Cerebellum (tissue), 4 donors: ENCODE measurements at places on chromosomes 1 and 21.

DNA sequence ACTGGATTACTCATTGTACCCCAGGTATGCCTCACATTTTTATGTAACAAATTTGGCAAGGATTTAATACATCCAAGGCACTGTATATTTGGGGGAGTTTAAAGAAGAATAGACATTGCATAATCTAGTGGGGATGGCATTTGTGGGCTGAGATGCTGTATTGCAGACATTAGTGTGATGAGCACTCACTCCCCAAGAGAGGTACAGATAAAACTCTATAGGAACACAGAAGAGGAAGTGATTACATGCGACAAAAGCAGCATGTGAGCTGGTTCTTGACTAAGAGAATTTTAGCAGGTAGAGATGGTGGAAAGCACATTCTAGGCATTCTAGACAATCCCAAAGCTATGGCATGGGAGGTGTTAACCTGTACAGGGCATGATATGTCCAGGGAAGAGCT, 24.2 kb upstream of the CDC14A start:
- no peak for DNase-seq

DNA sequence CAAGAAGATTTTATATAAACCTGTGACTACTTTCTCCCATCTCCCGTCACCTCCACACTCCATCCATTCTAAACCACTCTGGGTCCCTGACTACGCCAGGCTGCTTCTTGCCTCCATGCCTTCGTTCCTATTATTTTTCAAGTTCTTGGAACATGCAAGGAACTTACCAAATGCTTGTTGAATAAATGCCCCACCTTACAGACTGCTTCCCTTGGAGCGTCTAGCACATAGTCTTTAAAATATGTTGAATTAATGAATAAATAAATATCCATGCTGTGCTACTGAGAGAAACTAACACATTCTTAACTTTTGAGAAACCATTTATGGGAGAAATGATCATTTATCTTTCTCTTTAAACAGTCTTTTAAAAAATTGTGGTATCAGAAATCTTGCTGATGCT, 27.6 kb downstream of the VTCN1 start:
- DNase-seq = no peak

DNA sequence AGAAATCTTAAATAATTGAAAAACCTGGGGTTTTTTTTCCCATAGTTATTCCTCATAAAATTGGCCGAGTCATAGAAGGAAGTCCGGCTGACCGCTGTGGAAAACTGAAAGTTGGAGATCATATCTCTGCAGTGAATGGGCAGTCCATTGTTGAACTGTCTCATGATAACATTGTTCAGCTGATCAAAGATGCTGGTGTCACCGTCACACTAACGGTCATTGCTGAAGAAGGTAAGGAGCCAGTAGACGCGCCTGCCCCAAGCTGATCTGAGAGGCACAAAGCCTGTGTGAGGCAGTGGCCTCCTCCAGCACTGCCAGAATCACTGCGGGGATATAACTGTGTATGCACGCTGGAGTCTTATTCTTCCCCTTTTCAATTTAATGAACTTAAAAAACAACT, 100.3 kb downstream of the PHTF1 start:
- no peak for DNase-seq

- no peak for DNase-seq
Measured at GRCh38 chr21:39675993-39676661, 63.4 kb downstream of the B3GALT5 start.

DNA sequence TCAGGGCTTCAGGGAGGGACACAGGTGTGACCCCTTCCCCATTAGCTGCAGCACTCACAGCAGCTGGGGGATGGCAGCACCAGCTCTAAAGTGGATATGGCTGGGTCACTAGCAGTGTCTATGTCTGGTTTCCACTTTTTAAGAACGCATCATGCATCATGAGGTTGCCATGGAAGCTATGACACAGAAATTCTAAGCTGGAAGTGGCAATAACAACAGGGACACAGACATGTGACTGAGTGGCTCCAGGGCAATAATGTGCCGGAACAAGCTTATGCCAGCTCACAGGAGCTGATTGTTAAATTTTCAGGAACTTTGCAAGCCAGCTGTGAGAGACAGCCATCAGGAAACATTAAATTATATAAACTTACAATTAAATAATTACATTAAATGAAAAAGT, 51.2 kb upstream of the NFASC start:
- DNase-seq = no peak

GRCh38 chr1:200954434-200954833, 59.7 kb downstream of the INAVA start:
- DNase-seq = no peak

- DNase-seq = no peak
Measured at GRCh38 chr1:56788102-56788501, 31.1 kb downstream of the FYB2 start.

GRCh38 chr1:51313961-51314777, 16.2 kb downstream of the TTC39A start:
- DNase-seq = no peak

DNA sequence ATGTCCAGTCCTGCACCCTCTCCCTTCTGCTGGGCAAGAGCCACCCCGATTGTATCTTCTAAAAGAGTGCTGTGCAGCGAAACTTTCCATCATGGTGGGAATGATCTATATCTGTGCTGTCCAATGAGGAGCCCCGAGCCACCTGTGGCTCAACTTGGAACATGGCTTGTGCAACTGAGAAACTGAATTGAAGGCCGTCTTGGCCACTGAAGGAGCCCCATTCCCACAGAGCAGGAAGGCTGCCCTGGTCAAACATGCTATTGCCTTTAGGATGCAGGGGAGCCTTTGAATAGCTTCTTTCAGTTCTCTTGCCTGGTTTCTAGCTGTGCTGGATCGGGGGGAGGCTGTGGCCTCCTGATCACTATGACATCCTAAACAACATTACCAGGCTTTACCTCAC, 427.6 kb downstream of the SETD4 start:
- DNase-seq = no peak

DNA sequence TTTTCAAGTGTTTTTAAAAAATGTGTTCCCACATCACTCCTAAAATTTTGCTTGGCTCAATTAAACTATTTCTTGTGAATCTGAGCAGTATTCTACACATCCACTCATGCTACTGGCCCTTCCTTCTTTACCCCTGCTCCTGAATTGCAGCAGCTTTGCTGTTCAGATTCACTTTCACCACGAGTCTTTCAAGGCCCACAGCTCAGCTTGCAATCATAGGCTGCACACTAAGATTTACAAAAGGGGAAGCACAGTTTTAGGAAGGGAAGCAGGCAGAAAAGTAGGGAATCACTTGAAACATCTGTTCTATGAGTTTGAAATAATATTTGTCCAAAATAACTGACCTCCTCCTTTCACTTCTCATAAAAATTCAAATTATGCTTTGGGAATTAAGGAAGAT, 70.9 kb upstream of the EDEM3 start:
- no peak for DNase-seq

DNA sequence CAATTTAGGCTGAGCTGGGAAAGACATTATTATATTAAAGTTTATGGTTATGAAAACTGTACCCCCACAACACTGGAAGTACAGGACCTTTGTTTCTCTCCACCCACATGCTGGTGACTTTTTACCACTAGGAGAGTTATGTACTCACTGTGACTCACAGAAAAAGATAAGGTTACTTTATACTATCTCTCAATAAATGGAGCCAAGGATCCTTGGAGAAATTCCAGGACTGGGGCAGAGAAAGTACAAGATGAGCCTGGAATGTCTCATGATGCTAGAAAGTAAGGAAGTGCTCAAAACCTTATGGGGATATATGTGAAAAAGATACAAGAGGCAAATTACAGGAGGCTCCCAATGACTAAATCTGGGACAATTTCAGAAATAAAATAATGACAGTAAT, 63.9 kb upstream of the C1orf105 start:
- DNase-seq = no peak

GRCh38 chr1:3469104-3469848, 14.8 kb downstream of the ARHGEF16 start:
- no peak for DNase-seq

DNA sequence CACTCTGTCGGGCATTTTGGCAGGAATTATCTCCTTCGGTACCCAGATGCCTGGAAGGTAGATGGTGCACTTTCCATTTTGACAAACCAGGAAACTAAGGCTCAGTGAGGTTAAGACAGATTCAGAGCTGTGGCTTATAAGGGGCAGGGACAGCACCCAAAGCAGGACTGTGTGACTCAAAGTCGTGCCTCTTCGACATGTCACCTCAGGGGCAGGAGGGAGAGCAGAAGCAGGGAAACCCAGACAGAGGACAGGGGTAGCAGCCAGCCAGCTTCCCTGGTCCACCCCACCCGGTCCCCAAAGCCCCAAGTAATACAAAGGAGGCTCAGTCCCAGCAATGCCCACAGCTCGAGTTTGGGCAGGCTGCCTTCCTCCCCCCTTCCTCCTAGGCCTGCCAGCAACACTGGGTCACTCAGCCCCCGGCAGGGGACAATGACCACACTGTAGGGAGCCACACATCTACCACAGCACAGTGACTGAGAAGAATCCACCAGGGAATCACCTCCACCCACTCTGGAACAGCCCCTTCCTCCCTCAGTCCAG, 2.5 kb downstream of the RHOC start:
- no peak for DNase-seq

GRCh38 chr21:42377951-42378340, 11.6 kb upstream of the TFF1 start:
- DNase-seq = no peak

GRCh38 chr1:112982853-112983536, 27.0 kb upstream of the SLC16A1 start:
- DNase-seq = no peak

GRCh38 chr1:2887941-2888855, 86.7 kb upstream of the TTC34 start:
- no peak for DNase-seq

GRCh38 chr1:69081668-69082067, 486.1 kb upstream of the LRRC7 start:
- DNase-seq = no peak

DNA sequence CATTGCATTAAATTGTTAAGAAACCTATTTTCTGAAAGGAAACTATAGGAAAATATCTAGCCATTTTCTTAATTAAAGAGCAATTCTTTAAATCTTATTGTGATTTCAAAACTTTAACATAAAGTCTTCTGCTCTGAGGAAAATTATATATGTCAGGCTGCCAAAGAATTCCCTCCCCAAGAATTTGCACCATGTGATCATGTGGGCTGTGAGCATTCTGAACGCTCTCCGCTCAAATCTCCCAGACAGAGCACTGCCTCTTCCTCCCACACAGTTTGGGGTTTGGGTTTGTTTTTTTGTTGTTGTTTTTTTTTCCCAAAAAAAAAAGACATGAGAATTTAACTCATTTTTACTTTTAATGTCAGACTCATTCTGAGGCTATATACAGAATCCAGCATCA, 155.9 kb upstream of the PALMD start:
- DNase-seq = no peak

DNA sequence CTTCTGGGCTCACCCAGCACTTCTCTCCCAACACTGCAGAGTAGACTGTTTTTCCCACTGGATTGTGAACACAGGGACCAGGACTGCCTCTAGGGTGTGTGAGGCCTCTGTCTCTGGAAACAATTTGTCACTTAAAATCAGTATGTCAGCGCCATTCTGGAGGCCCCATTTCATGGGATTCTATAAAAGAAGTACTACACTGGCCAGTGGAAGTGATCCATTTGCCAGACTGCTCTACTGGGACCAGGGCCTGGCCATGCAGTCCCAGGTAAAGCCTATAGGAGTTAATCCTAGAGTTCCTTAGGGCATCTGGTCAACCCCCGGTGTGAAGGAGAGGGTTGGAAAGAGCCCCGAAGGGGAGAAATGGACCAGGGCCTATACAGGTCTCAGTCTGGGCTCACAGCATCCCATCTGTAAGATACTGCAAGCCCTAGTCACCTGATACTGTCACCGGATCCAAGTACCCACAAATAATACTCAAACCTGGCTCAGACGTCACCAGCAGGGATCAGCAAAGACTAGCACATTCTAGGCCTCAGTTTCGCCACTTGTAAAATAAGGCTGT, 245.0 kb downstream of the FOXD2 start:
- DNase-seq = no peak

DNA sequence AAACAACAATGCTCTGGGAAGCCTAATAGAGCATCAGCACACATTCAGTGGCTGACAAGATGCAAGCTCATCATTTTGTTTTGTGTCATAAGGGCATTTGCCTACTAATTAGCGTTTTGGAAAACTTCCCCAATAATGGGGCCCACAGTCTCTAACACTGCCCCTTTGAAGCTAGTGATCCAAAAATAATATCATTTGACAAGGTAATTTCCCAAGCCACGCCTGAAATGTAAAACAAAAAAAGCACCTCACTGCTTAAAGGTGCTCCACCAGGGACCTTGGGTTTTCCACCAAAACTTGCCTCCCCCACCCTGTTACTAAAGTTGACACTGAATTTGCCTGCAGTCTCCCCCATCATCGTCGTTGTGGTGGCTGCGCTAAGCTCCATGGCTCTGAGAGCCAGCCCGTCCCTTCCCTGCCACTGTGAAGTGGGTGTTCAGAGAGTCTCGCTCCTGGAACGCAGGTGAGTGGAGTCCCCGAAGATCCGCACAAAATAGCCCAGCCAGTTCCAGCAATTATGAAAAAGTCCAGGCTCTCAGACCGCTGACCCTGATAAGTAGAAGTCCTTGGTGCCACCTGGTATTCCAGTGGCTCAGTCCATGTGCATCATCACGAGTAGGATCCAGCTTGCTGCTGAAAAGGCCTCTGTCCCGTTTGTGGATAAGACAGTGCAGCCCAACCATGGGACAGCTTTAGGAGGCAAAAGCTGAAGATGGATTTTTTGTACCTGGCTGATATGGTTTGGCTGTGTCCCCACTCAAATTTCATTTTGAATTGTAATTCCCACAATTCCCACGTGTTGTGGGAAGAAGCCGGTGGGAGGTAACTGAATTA, 52.2 kb downstream of the RAB3GAP2 start:
- DNase-seq = no peak

GRCh38 chr1:246216906-246217305, 290.2 kb downstream of the SMYD3 start:
- DNase-seq = no peak

DNA sequence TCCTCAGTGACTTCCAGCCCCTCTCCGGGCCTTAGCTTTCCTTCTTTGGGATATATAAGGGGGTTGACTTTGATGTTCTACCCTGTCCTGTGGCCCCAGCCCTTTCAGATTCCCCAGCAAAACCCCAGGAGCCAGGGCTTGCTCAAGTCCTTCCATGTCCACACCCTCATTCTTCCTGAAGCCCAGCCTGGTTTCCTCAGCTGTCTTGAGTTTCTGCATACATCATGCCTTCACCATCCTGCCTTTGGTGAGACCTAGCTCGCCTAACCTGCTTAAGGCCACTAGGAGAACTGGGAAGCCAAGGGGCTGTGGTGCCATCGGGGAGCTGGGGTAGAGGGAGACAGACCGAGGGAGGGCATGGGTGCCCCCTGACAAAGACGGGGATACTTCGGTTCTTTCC, 17.2 kb upstream of the PEF1 start:
- no peak for DNase-seq
